Retina (tissue), 1 donor: ENCODE measurements at places on chromosomes 1 and 21.
A peak's percentile ranks its signal among the peaks of the same experiment; 100 is the strongest.

- DNase-seq: no peak
These were observed 476.3 kb upstream of the RUNX1 start for GRCh38 chr21:35525443-35525842.

DNA sequence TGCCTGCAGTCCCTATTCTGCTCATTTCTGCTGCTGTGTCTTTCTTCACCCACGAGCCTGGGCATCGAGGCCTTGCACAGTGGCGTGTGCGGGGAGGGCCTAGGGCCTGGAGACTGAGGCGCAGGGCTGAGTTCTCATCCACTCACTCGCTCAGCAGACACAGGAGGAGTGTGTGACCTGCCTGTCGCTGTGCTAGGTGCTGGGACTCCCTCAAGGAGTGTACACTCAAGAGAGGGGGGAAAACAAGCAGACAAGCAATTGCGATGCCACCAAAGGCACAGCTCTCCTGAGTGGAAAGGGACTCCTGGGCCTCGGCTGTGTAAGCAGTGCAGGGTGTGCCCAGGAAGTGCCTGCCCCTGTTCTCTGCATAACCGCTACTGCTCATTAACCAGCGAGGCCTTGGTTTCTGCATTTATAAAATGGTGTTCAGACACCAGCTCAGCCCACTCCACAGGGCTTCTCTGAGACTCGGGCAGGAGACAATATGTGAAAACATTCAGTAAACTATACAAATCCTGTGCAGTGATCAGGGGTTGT is 4.2 kb downstream of the RD3 start:
- no peak for DNase-seq

GRCh38 chr1:174769961-174770549 is 229.7 kb upstream of the CACYBP start:
- DNase-seq: peak; percentile 4

GRCh38 chr1:17207046-17207445 is 2.1 kb downstream of the PADI1 start:
- DNase-seq: no peak

DNA sequence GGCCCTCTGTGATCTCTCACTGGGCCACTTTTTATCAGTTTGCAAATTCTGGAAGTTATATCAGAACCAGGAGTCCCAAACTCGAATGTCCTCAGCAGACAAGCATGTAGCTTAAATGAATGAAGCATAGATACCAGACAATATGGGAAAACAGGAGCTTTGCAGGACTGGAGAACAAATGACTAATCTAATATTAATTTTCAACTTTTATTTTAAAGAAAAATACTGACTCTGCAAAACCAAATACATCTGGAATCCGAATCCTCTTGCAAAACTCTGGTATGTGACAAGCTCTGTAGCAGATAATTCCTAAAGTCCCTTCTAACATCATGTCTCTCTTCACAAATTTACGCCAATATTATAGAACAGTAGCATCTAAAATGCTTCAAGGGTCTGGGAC is 427.4 kb downstream of the TTLL7 start:
- no peak for DNase-seq

DNA sequence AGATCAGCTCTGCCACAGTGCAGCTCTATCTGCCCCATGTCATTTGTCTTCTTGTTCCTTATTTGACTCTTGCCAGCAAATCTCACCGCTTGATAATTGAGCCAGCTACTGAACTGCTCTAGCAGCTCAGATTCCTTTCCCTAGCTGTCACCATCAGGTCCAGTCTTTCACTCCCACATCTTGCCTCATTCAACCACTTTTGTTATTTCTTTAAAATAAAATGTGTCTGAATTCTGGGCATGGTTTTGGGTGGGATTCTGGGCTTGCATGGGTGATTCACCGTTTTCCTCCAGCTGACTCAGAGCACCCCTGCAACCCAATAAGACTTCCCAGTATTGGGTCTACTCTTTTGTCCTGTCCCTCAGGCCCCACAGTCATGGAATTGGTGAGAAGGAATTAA is 215.7 kb downstream of the DSCAM start:
- no peak for DNase-seq

GRCh38 chr1:182093781-182094180 is 32.3 kb upstream of the ZNF648 start:
- DNase-seq: no peak

GRCh38 chr1:206714331-206715058 is 29.8 kb downstream of the MAPKAPK2 start:
- no peak for DNase-seq

DNA sequence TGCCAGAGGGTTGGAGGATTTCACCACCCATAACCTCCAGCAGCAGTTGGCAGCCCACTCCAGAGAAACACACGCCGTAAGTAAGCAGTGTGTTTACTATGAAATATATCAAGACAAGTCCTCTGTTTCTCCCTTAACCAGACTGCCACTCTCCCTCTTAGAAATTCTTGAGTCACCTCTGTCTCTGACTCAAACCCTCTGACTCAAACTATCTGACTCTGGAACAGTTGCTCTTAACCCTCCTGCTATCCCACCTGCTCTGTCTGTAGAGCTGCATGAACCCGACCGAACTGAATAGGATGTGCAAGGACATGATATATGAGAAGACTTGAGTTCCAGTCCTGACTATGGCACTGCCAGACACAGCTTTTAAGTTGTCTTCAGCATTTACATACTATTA is 14.1 kb downstream of the INPP5B start:
- DNase-seq: no peak

GRCh38 chr1:14571810-14572767 is 26.4 kb upstream of the KAZN start:
- no peak for DNase-seq

- peak; percentile 84 for DNase-seq
These were observed 44.0 kb downstream of the YARS1 start for GRCh38 chr1:32773018-32773763.

DNA sequence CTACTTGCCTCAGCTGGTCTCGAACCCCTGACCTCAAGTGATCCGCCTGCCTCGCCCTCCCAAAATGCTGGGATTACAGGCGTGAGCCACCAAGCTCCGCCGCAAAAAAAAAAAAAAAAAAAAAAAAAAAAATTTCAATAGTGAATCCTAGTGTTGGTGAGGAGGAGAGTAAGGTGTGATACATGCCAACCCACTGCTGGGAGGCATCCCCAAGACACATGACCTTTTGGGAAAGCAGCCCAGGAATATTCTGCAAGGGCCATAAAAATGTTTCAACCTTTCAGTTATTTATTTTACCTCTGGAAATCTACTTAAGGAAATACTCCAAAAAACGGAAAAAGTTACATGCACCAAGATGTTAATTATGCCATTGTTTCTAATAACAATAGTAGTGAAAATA is 69.0 kb downstream of the ITPKB start:
- no peak for DNase-seq

DNA sequence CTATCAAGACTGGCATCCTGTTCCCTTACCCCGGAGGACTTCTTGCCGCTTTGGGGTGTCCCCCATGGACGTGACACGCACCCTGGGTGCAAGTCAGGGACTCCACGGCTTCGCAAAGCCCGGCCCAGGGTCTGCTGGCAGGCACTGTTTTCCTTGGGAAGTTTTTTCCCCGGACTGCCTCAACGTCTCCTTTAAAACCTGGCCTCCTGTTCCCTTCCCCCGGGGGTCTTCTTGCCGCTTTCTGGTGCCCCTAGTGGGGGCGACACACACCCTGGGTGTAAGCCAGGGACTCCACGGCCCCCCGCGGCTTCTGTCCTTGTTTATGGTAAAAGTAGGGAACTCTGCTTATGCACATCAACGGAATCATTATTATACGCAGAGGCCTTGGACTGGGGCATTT is 136.6 kb downstream of the LIPI start:
- no peak for DNase-seq

DNA sequence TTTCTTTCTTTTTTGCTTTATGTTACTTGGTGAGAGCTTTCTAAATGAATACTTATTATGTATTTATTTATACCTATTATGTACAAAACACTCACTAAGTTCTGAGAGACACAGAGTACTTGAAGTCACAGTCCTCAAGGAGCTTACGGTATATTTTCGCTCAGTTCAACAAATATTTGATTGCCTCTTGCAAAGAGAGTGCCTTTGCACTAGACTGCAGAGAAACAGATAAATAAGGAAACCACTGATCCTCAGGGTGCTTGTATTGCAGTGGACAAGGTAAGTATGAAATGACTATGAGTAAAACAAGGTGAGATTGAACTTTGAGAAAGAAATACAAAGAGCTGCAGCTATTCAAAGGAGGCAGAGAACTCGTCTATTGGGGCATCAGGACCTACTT is 123.3 kb downstream of the C1orf21 start:
- no peak for DNase-seq

- DNase-seq: no peak
These were observed 5.8 kb downstream of the FAM229A start for GRCh38 chr1:32356478-32356877.

- no peak for DNase-seq
These were observed 24.0 kb upstream of the DIRAS3 start for GRCh38 chr1:68074472-68074871.

- DNase-seq: no peak
These were observed 884 bp downstream of the PHACTR4 start for GRCh38 chr1:28370239-28371009.
